ENCODE measurements at places on chromosomes 3 and 15. TPM values are rescaled to one million over a fixed set of nuclear protein-coding genes. Genes with fewer than 3 reads are reported as not detected.

Gene ANKUB1
- not detected for total RNA-seq

Gene ZBED2
- total RNA-seq: not detected

Gene FBXL22
- total RNA-seq: 46.7 TPM

GRCh38 chr3:56415652-56416051, 52.6 kb downstream of the ERC2 start:
- no peak for DNase-seq

DNA sequence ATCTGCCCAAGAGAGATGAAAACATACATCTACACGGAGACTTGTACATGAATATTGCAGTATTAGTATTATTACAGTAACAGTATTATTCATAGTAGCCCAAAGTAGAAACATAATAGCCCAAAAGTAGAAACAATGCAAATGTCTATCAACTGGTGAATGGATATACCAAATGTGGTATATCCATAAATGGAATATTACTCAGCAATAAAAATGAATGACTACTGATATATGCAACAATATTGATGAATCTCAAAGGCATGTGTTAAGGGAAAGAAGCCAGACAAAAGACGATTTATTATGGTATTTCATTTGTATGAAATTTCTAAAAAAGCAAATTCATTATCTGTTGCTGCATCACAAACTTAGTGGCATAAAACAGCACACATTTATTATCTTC, 23.5 kb upstream of the ZNF639 start:
- DNase-seq: no peak

DNA sequence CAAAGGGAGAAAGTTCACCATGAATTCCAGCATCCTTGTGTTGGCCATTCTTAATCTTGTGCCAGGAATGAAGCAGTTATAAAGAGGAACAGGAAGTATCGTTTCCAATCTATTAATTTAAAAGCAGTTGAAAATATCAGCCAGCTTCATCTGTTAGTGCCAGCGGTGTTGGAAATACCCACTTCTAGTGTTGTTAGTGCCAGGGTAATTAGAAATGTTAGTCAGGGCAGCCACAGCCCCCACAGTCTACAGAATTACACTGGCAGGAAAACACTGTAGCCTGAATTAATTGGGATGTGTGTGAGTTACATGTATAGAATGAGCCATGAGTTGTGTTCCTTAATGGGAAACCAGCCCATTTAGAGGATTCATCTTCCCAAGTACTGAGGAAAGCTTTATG, 127.8 kb downstream of the GHSR start:
- DNase-seq: no peak

GRCh38 chr3:37240170-37240945, 66.0 kb upstream of the LRRFIP2 start:
- DNase-seq: no peak
